Foreskin melanocyte (primary cell): ENCODE measurements at places on chromosomes 11 and 22.

GRCh38 chr11:65506772-65507505 lies 8.1 kb downstream of the MALAT1 start:
- no peak for DNase-seq

GRCh38 chr22:24436553-24436952 lies 9.2 kb downstream of the ADORA2A start:
- no peak for DNase-seq

DNA sequence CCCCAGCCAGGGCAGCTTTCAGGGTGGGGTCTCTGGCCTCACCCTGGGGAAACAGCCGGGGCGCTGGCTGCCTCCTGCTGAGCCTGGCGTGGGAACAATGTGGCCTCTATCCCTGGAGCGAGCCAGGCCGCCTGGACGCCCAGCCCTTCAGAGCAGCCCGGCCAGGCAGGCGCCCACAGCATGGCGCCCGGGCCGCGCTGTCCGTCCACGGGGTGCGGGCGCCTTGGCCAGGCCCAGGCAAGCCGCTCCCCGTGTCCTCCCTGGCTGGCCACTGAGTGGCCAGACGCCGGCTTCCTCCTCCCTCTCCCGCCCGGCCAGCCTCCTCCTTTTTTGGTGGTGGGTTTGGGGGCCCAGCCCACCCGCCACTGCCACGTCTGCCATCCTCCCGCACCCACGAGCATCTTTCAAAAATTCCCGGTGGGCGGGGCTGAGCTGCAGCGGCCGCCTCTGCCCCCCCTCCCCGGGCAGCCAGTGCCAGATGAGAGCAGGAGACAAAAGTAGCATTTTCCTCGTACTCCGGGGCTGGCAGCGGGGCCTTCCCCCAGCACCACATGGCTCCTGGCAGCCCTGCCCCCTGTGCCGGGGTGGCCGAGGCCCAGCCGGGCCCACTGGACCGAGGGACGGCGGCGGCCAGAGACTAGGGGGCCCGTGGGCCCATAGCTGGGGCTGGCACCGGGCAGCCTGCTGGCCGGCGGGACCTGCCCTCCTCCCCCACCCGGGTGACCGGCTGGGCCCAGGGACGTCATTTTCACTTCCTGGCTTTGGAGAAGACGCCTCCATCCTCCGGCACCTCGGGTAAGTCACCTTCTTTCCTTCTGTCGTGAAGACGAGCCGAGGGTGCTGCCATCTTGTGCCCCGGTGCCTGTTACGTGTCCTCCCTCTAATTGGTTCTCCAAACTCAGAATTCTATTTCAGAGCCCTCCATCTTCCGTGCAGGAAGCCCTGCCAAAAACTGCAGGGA lies 70.2 kb upstream of the PPARA start:
- DNase-seq: no peak

GRCh38 chr11:109695696-109696095 lies 273.7 kb downstream of the C11orf87 start:
- DNase-seq: no peak

- DNase-seq: peak; percentile 56
These were observed 3.6 kb downstream of the CD44 start for GRCh38 chr11:35142481-35143075.

DNA sequence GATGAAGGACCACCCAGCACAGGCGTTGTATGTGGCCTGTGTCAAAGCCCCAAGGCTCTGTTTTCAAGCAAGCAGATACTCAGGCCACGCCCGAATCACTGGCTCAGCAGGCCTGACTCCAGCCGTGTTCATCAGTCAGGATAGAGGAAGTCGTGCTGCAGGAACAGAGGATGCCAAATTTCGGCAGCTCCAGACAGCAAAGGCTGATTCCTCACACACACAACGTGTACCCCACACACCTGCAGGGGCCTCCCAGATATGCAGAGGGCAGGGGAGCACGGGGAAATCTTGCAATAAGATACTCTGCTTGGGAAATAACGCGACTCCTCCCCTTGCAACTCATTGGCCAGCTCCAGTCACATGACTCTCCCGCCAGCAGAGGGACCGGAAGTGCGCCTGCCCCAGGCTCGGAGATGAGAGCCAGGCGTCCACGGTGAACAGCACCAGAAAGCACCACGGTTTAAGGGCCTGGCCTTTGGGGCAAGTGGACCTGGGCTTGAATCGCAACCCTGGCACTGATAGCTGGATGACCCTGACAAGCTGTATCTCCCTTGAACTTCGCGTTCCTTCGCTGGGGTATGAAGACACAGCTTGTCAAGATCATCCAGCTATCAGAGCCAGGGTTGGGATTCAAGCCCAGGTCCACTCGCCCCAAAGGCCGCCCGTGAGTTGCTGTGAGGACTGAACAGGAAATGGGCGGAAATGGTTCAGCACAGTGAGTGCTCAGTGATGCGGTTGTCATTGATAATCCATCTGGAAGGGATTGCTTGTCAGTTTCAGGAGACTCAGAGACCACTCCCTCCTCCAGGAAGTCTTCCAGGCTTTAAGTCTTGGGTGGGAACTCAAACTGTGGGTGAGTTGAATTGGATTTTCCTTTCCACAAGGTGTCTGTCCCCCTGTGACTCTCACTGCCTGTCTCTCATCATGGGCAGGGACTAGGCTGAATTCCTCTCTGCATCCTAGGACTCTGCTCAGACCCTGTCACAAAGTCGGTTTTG lies 88.5 kb downstream of the MYEOV start:
- no peak for DNase-seq

DNA sequence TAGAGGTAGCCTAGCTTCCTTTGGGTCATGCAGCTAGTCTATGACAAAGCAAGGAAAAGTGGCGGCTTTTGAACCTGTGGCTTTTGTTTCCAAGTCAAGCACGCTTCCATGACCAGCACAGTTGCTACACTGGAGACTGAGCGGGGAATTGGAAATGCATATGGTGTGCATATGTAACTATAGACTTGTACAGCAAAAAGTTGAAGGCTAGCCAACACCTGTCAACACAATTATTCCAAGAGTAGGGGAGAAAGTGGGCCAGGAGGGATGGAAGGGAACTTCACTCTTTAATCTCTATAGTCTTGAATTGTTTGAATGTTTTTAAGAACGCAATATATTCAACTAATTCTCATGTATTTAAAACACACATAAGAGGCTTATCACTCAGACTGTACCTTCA lies 218.5 kb upstream of the CADM1 start:
- DNase-seq: no peak

- DNase-seq: no peak
These were observed 12.5 kb upstream of the C1QTNF4 start for GRCh38 chr11:47606731-47607130.

- no peak for DNase-seq
These were observed 26.5 kb downstream of the ARHGAP1 start for GRCh38 chr11:46673713-46674462.

DNA sequence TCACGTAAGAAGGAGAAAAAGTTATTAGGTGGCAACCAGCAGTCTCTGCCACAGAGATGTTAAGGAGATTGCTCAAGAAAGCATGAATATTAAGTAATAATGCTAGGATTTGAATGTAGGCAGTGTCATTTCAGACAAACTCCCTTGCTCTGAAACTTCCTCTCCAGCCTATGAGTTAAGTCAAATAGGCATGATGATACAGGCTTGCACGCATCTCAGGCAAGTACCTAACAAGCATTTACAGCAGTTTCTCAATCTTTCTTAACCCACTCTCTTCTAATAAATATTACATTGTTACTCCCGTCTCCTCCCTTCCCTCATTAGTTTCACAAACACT lies 72.7 kb downstream of the RAB38 start:
- DNase-seq: peak; percentile 86

DNA sequence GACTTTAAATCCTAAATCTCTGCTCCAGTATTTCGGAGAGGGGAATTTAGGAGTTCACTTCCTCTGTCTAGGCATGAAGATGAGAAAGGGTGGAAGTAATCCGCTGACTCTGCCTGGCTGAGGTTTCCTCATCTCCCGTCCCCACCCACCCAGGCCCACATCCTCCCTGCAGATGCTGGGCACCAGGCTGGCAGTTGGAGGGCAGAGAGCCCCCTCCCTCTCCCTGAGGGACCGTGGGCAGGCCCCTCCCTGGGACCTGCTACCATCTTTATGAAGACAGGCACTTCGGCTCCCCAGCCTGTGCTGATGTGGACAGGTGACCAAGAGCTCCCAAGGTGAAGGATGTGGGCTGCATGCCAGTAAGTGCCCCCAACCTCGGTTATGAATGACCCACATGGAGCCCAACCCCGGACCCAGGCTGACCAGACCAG lies 6.7 kb downstream of the CASTOR1 start:
- no peak for DNase-seq

- DNase-seq: no peak
These were observed 221.3 kb downstream of the CADM1 start for GRCh38 chr11:115282923-115283322.

DNA sequence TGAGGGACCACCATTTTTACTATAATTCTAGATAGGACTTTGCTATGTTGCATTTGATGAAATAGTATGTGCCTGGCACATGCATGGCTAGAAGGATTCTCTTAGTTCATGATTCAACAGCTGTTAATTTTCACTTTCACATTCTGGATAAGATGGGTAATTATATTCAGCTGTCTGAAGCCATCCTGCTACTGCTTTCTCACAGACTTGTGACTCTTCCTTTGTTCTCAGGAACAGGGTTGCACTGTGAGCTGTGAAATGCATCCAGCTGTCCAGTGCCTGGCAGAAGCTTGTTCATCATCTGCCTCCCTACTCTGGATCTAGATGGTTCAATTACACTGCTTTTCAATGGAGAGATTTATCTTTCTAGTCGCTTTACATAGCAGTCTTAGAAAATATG lies 610.1 kb upstream of the ANO5 start:
- DNase-seq: peak; percentile 94

- no peak for DNase-seq
These were observed 52.8 kb upstream of the SLC35C1 start for GRCh38 chr11:45752106-45752505.

GRCh38 chr11:88680806-88681205 lies 343.3 kb upstream of the CTSC start:
- peak; percentile 75 for DNase-seq

DNA sequence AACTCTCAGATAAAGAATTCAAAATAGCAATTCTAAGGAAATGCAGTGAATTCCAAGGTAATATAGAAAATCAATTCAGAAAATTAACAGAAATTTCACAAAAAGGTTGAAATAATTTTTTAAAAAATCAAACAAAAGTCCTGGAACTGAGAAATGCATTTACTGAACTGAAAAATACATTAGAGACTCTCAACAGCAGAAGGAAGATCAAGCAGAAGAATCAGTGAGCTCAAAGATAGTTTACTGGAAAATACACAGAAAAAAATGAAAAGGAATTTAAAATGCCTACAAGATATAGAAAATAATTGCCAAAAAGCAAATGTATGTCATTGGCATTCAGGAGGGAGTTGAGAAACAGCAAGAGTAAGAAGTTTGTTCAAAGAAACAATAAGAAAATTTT lies 107.3 kb downstream of the BUD13 start:
- DNase-seq: no peak

DNA sequence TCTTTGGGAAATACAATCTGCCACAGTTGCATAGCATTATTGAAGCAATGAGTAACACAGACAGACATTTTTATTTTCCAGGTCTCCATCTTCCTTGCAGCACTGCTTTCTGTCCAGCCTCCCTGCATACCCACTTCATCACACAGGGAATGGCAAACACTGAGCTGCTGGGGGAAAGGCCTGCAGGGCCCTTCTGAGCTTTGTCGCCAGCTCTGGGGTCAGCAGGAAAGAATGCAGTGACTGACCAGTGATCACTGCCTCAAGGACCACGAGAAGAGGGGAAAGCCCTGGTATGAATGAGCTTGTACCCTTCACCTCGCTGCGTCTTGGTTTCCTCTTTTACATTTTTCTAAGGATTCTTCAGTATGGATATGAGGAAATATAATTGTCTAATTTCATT lies 21.3 kb upstream of the MICAL2 start:
- DNase-seq: no peak

DNA sequence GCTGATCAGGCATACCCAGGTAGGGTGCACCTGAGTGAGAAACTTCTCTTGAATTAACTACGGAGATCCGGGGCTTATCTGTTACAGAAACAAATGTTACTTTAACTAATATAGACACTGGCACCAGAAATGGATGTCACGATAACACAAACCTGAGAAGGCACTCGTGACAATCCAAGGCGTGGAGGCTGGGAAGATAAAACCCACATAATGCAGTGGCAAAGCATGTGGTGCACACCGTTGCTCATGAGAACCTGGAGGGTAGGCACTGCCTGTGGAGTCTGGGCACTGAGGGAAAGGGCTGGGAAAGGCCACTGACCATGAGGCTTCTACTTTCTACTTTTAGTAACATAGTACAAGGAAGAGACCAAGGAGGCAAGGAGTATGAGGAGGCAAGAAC lies 22.6 kb downstream of the SLC22A12 start:
- DNase-seq: no peak

DNA sequence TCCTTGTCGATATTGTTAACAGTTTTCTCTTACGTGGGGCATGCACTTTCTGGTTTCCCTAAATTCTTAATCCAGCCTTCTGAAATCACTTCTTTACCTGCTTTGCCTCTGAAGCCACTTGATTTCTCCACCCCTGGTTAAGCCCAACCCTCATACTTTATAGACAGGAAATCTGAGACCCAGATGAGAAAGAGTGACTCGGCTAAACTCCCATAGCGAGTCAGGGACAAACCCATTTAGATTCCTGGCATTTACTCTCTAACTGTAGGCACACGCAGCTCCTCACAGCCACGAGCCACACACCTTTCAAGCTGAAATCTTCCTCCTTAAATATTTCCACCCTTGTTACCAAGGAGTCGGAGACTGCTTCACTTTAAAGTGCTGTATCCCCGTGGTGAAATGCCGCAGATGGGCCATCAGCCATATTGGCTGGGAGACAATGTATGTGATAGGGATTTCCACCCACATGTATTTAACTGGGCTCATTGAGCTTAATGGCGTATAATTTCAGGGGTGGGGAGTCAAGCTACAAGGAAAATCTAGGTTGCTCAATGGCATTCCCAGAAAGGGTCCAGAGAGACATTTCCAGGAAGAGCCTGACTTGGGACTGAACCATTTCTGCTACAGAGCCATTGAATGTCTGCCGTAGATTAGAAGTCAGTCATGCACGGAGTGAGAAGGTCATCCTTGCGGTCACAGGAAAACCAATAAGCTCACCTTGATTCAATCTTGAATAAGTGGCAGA lies 49.9 kb upstream of the GRK3 start:
- DNase-seq: no peak

- DNase-seq: no peak
These were observed 5.9 kb downstream of the TMEM151A start for GRCh38 chr11:66297610-66298009.

GRCh38 chr11:116326146-116326545 lies 446.6 kb downstream of the BUD13 start:
- no peak for DNase-seq

DNA sequence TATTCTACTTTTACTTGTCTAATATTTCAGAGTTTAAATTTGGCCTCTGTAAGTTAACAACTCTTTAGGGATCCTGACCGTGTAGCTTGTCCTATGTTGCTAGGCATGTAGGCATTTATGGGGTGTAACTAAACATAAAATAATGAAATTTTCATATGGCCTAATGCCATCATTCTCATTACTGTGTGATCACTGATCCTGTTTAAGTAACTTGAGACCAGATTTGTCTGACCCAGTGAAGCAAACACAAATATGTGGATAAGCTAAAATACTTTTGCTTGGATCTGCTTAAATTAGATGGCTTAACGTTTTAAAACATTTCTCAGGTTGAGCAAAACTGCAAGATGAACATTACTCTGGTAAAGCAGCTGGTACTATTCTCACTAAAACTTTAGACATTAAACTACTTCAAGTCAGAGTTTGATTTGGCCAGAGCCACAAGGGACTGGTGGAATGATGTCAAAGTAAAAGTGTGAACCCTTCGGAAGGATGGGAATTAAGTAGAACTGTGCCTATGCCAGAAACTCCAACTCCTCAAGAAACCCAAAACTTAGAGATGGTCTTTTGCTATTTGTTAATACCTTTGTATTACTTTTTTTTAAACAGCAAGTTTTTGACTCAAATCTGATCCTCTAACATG lies 12.5 kb downstream of the QSER1 start:
- DNase-seq: no peak
